Activated CD4-positive, alpha-beta T cell treated with anti-CD3 and anti-CD28 coated beads, Interleukin-2, amount 50 U/mL, for 24 hours (primary cell): ENCODE measurements at places on chromosomes 6 and 20.
A peak's percentile ranks its signal among the peaks of the same experiment; 100 is the strongest.

- DNase-seq, result no peak
Measured at GRCh38 chr6:2665146-2666070, 85.3 kb downstream of the MYLK4 start.

GRCh38 chr6:14638906-14639761 is 521.6 kb downstream of the CD83 start:
- DNase-seq, result no peak

DNA sequence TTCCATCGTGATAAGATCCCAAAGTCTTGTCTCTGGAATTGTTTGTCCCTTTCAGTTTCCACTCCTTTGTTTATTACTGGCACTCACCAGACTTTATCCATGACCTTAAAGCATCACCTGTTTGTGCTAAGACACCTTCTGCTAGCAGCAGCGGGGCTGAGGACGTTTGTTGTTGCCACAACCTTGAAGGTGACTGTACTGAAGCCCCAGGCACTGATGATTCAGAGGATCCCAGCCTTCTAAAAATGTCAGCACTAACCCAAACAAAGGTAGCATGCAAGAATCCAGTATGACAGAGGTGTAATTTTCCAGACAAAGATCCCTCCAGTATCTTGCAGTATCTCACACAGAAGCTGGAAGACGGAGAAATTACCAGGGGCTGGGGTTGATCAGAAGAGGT is 28.9 kb upstream of the SMIM8 start:
- DNase-seq, result no peak

DNA sequence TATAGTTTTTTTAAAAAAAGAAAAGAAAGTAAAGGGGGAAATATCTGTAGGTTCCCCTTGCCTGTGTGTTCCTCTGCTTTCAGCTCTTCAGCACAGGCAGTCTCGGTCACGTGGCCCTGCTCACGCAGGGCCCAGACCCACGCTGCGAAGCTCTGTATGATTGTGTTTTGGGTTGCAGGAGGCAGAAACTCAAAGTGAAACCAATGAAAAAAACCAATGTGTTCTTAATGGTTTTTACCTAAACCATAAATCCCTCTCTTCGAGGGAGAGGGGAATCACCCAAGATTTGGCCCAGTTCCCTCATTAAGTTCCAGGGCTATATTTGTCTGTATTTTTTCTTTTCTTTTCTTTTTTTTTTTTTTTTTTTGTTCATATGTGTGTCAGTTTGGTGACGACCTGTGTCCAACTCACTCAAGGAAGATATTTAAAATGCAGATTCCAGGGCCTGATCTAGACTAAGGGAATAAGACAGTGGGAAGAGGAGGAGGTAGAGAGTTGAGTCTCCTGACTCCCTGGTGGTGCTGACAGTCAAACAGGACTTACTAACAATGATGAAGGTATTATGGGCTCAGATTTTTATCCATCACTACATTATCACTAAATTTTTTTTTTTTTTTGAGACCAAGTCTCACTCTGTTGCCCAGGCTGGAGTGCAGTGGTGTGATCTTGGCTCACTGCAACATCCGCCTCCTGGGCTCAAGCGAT is 33.8 kb upstream of the RREB1 start:
- peak; percentile 23 for DNase-seq

GRCh38 chr20:64082126-64082731 is 2.0 kb downstream of the LKAAEAR1 start:
- no peak for DNase-seq

- DNase-seq, result no peak
Measured at GRCh38 chr6:33757906-33758305, 11.2 kb upstream of the IP6K3 start.

DNA sequence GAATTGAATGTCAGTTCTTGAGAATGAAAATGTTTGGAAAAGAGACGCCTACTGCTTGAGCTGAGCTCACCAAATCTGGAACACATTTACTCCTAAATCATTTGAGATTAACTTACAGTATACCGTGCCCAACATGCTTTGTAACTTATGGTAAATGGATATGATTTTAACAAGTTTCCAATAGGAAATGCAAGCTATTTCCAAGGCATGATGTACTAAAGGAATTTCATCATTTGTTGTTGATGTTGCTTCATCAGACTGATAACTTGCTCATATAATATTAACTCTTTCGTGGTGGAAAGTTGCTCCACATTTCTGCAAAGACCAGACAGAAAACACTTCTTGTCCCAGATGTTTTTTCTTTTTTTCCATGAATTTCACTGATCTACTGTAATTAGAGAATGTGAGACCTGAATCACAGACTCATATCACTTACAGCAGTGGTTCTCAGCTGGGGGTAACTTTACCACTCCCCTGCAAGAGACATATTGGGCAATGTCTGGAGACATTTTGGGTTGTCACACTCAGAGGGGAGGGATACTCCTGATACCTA is 116.6 kb upstream of the TRAF3IP2 start:
- DNase-seq, result no peak

- no peak for DNase-seq
Measured at GRCh38 chr6:47690791-47691190, 7.6 kb upstream of the ADGRF4 start.

GRCh38 chr6:129893640-129894039 is 32.5 kb upstream of the TMEM244 start:
- no peak for DNase-seq

DNA sequence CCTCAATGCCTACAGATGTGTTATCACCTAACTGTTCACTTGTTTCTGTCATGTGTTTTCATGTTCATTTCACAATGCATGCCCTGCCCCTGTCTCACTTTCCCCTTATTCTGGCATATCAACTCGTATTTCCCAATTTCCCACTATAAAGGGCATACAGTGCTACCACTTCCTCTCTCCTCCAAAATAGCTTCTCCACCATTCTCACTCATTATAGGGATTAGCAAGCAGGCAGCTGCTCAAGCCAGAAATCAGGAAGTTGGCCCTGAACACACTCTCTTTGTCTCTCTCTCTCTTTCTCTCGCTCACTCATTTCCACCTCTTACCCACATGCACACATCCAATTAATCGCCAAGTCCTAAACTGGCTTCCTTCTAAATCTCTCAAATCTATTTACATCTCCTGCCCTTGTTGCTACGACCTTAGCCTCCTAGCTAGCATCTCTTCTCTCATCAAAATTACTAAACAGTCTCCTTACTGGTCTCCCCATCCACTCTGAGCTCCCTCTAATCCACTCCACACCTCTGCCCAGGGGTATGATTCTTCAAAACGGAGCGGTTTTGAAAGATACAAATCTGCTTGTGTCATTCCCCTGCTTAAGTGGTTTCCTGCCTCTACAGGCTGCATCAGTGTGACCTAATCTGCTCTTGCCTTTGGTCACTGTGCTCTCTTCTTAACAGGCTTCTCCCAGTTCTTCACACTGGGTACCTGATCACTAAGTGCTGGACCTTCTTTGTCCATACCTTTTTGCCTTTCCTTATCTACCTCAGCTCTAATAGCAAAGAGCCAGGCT is 196.2 kb downstream of the BTBD9 start:
- DNase-seq, result no peak

DNA sequence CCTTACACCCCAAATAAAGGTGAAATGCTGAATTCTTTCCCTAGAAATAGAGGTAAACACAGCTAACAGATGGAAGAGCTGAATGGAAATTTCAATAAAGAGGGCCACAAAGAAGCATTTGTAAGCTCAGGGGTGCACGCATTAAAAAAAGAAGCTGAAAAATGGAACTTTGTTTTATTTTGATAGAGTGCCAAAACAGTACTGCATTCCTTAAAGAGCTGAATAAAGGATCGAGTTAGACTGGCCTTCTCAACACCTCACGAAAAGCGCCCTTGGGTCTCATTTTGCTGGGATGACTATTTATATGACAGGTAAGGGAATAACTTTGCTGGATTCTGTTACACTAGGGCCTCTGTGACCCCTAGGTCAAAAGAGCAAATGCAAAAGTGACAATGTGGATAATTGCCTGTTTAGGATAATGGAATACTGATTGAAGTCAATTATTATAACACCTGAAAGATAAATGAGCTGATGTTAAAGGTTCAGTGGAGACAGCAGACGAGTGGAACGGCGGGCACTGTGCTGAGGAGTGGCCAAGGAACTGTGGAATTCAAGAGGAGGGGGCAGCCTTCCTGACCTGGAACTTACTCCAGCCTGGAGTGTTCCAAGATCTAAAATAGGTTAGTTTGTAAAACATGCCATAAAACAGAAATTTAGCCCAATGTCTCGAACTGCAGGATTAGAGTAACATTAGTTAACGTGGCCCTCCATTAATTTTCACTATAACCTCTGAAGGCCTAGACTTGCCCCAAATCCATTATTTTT is 168.4 kb downstream of the FOXC1 start:
- DNase-seq, result no peak

- no peak for DNase-seq
Measured at GRCh38 chr20:19552221-19553180, 205.6 kb upstream of the RIN2 start.

DNA sequence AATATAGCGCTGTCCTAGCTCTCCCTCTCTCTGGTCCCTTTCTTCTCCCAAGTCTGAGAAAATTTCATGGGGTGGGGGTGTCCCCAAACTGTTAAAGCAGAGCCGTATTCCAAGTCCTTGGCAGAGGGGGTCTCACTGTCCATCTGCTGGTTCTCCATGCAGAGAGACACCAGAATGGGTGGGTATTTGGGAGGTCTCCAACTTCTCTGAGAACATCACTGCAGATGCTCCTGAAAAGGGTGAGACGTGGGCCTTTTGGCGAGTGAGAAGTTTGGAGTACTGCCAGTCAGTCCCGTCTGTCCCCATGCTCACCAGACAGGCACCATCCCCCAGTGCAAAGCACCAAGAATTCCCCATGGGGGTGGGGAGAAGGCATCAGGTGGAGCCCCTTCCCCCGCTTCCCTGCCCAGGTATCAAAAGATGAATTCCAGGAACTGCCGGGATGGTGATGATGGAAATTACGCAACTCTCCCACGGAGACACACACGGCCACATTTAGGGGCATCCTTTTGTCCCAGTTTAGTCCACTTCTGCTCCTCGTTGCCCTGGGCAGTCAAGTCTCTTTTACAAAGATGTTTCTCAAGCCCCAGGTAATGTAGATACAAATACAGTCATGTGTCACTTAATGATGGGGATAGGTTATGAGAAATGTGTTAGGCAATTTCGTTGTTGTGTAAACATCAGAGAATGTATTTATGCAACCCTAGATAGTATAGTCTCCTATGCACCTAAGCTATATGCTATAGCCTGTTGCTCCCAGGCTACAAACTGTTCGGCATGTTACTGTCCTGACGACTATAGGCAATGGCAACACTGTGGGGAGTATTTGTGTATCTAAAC is 73.4 kb upstream of the SRSF6 start:
- DNase-seq, result no peak

DNA sequence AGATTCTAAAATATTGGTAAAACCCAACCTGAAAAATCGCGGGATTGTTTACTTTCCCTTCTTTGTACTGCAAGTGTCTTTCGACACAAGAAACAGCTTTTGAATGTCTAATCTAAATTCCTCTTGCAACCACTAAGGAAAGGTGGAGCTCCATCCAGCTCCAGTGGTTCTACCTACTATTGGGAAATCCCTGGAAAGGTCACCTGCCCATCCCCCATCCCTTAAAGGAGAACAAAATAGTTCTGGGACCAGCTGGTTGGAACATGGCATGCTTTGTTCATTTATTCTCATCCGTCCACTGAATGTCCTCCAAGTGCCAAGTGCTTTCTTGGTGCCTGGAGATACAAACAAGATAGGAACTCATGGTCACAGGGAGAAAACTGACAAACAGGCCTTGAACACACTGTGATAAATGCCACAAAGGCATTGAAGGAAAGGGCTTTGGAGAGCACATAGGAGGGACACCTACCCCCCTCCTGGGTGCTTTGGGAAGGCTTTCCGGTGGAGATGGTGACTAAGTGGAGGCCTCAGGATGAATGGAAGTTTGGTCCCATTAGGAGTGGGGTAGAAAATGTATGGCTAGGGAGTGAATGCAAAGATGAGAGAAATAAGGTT is 2.3 kb upstream of the CITED2 start:
- DNase-seq, result no peak

- DNase-seq, result no peak
Measured at GRCh38 chr6:152587473-152587872, 49.7 kb downstream of the SYNE1 start.

- DNase-seq, result no peak
Measured at GRCh38 chr6:3013486-3013885, 13.8 kb downstream of the NQO2 start.
